ENCODE measurements at places on chromosomes 2 and 18.

- DNase-seq, result no peak
These were observed 16.3 kb upstream of the WDR75 start for GRCh38 chr2:189424961-189425360.

DNA sequence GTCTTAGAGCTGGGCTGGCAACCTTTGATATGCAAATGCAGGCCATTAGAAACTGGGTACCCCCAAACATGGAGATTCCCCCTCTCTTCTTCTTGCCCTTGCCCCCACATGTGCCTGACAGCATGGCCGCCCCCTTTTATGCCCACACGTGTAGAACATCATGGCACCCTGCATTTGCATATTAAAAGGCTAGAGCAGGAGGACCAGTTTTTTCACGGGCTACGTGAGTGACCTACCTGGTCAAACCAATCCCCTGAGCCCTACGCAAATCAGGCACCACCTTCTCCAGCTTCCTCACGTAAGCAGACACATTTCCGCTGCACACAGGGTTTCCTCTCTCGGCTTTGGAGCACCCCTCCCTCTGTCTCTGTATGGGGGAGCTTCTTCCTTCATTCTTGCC is 110.9 kb upstream of the COPS8 start:
- no peak for DNase-seq

DNA sequence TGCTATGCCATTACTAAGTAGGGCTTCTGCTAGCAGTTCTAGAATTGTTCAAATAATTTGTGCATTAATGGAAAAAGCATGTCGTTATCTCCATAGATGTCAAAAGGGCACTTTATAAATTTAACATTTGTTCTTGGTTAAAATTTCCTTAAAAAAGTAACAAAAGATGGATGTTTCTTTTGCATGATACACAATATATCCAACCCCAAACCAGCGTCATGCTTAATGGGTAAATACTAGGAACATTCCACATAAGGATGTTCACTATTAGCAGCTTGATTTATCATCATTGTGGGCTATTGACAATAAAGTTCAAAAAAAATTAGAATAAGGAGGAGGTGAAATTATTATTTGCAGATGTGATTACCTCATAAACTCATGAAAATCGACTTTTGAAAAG is 79.7 kb downstream of the GREB1L start:
- DNase-seq, result no peak

DNA sequence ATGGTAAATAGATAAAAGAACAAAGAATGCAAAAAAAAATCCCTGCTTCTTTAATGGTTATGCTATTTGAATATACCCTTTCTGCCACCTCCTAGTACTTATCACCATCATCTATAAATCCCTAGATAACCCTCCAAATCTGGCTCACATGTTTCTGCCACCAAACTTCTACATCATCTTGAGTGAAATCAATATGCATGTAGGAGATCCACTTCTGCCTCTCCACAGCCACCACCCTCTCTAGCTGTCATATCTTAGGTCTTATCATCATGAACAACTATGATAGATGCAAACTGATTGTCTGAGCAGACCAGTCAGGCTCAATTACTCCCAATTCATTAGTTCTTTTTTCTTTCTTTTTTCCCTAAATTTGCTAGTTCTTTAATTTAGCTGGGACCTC is 55.3 kb downstream of the STRN start:
- no peak for DNase-seq

DNA sequence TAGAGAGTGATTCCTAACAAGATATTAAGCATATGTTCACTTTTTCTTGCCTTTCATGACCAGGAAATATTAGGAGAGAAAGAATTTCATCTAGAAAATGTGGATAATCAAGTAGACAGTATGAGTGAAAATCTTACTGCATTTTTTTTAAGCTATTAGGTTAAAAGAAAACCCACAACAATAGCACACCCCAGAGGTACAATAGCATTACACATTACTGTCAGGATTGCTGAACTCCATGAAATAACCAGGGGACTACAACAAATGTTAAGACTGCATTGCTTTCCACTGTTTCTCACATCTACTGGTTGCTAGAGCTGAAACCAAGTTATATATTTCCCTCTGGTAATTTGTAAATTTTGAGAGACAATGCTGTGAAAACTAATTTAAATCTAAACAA is 33.7 kb downstream of the KLF7 start:
- no peak for DNase-seq

Data from activated CD4-positive, alpha-beta T cell treated with anti-CD3 and anti-CD28 coated beads for 4 hours (primary cell).